ENCODE measurements at places on chromosomes 16 and 17.

DNA sequence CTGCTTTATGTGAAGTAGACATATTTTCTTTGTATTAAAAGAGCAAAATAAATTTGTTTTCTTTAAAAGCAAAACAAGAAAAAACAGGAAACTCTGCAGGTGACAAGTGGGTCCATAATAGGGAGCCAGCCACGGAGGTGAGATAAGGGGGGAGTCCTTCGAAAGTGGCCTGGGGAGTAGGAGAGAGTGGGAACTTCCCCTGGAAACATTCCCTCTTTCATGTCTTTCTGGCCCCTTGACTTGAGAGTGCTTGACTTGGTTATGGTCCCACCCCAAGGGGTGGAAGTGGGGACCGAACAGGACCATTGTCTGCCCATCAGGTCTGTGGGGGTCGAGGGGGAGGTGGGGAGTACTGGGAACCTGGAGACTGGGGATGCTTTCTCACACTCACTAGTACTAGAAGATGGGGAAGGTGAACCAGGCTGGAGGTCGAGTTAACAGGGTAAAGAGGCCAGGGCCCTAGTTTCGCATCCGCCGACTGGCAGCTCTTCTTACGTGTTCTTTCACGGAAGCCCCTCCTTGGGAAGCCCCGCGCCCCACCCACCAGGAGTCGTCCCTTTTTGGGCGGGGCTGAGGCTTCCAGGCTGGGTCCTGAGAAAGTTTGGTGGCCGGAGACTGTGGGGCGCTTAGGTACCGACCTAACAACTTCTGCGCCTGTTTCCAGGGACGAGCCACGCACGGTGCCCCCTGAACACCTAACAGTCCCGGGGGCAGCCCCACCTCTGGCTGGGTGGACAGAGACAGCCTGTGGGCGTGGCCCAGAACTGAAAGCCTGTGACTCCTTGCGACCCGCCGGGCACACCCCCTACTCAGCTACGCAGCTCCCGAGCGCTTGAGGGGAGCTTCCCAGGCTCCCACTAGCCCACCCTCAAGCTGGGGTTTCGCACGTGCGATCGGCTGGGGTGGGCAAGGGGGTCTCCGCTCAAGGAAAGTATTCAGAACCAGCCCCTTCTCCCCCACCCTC is 790 bp downstream of the TRADD start:
- no peak for DNase-seq

- DNase-seq = no peak
These were observed 7.6 kb upstream of the KRT39 start for GRCh38 chr17:40974366-40974765.

DNA sequence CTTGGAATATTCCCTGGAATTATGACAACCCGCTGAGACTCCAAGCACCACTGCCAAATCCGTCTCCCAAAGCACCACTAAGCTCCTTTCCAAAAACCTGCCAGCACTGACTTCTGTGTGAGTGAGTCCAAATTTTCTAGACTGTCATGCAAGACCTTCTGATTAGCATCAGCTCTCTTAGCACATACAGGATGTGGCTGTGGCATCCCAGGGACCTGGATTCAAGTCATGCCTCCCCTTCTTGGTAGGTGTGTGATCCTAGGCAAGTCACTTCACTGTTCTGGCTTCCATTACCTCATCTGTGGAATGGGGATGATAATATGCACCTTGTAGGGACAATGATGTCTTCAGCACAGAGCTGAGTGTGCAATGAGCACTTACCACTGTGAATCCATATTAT is 38.3 kb upstream of the USP7 start:
- no peak for DNase-seq

DNA sequence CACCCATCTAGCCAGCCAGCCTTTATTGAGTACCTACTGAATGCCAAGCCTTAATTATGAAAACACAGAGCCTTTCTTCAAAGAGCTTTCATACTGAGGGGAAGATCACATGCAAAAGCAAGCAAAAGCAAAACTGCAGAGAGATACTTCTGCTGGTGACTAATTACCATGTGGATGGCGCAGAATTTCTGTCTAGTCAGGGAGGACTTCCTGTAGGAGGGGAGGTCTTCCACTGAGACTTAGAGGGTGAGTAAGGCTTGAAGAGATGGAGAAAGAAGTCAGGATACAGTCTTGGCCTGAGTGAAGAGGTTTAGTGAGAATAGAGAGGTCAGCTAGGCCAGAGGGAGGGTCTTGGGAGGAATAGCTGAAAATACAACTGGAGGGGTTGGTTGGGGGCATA is 53.9 kb upstream of the CCL2 start:
- no peak for DNase-seq

DNA sequence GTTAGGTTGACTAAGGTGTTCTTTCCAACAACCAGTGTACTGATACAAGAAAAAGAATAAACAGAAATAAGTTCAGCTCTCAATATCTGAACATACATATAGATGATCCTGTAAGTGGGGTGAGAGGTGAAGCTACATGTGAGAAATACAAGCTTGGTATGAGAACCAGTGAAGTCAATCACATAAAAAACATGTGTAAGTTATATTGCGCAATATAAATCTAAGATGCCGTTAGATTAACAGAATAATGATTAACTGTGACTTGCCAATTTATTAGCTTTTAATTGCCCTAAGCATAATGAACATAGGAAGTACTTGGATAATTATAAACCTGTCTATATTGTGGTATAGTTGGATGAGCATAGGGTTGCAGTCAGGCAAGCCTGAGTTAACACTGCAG is 1597.1 kb upstream of the GOT2 start:
- no peak for DNase-seq

DNA sequence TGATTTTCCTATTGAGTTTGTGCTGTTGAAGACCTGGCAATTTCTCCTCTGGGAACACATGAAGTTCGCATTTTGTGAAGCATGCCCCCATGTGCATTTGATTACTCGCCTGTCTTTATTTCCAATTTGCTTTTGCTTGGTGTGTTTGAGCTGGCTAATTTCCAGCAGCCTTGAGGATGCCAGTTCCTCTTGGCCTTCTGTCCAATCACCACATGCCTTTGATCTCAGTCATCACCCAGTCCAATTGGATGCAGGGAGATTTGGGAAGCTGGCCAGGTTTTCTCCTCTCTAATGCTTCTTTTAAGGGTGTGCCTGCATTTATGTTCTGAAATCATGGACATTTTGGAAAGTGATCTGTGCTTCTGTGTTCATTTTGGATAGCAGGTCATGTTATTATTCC is 3.8 kb upstream of the TMEM100 start:
- DNase-seq = peak; percentile 98
